Kidney tubule cell (primary cell): ENCODE measurements at places on chromosomes 6 and 20.

- no peak for DNase-seq
Measured at GRCh38 chr20:56733967-56734366, 104.9 kb downstream of the TFAP2C start.

DNA sequence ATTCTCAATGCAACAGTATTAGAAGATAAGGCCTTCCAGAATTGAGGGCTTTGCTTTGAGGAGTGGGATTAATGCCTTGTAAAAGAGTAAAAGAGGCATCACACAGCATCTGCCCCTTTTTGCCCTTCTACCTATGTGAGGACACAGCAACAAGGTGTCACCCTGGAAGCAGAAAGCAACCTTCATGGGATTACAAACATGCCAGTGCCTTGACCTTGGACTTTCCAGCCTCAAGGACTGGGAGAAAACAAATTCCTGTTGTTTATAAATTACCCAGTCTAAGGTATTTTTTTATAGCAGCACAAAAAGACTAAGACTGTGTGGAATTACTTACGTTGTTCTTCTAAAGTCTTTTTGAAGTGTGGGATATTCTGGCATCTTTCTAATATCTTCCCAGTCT is 150.0 kb upstream of the SLC22A16 start:
- DNase-seq, result no peak

DNA sequence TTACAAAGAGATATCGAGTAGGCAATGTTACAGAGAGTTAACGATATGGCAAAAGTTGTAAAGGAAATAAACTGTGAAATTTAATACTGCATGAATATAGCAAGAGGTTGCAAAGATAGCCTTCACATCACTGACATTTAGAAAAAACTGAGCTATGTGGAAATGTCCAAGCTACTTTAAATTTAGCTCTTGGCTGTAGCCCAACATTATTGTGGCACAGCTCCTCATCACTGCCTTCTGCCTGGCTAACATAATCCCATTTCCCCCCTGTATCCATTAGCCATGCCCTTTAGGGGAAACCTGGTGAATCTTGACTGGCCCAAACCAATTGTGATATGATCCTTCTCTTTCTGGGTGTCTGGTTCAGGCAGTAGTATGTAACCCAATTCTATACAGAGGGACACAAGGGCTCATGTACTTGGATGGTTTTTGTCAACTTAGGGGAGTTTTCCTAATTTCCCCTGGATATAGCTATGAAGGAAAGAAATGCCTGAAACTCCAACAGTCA is 115.4 kb downstream of the PFDN4 start:
- DNase-seq, result no peak

DNA sequence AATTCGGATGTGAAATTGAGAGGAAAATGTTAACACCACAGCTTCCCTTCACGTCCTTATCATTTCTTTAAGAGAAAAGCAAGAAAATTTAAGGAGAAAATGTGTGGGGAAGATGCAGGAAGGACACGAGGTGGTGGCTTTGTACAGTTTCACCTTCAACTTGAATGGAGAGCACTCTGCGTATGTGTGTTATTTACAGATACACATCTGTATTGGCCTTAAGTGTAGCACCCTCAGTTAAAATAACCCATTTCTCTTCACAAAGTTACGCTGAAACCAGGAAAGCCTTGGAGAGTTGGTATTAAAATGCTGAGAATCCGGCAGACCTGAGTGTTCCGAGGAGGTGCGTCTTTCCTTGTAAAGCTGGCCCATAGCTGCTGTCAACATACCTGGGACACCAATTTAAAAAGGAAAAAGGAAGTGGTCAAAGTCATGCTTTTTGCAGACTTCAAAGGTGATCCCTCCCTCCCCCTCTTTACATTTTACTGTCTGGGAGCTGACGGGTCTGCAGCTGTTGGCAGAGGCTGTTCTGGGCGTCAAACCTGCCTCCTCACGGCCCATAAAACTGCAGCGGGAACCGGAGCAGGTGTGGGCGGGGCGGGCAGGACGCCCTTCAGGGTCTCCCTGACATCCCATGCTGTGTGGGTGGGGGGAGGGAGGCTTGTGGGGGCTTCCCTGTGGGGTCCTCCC is 61.3 kb upstream of the TBXT start:
- no peak for DNase-seq

DNA sequence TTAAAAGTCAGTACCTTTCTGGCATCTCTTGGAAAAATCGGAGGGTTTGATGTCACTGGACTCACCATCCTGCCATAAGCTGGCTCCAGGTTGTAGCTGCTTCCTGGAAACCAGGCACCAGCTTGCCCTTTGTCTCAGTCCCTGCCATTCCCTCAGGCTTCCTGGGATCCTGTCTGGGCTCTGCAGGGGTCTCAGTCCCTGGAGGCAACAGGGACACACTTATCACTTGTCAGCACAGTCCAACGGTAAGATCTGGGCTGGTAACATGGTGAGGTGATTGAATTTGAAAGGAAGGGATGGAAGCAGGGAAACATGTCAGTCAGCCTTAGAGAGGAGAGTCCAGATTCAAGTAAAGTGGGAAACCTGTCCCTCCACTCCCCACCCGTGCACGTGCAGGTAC is 147.6 kb upstream of the ECI2 start:
- no peak for DNase-seq

- peak; percentile 90 for DNase-seq
Measured at GRCh38 chr20:7003598-7003997, 236.1 kb downstream of the BMP2 start.

GRCh38 chr20:19347943-19348456 is 135.6 kb downstream of the SLC24A3 start:
- DNase-seq, result no peak

GRCh38 chr6:147238164-147238563 is 33.9 kb downstream of the STXBP5 start:
- DNase-seq, result no peak

- DNase-seq, result no peak
Measured at GRCh38 chr6:6635869-6636268, 47.3 kb downstream of the LY86 start.

DNA sequence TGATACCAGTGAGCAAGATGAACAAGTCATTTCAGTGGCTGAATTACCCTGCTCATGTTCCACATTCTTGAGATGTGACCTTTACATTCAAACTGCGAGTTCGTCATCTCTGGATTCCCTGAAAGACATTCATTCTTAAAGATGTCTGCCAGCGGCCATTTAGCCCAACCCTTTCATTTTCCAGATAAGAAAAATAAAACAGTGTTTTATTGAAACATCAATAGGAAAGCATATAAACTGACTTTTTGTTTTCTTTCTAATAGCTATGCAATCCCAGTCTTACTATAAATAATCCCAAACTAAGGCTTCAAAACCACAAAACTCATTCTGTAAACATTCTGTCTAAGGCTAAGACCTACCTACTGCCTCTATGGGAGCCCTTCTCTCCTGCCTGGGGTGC is 134.0 kb downstream of the SAMD5 start:
- DNase-seq, result no peak

DNA sequence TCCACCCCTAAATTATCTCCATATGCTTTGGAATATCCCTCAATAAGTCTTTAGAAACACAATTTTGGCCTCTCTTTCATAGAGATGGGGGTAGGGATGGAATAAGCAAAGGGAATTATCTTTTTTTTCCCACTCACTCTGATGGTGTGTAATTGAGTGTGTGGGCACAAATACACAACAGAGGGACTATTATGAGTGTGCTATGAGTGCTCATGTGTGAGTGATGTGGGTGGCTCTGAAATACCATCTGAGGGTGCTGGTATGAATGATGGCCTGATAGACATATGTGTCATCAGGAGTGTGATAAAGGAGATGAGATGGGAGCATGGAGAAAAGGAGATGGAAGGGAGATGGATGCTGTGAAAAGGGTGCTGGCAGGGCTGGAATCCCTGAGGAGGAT is 35.6 kb downstream of the GSS start:
- DNase-seq, result no peak

- no peak for DNase-seq
Measured at GRCh38 chr6:147161974-147162495, 42.2 kb upstream of the STXBP5 start.

GRCh38 chr20:19497064-19497463 is 261.0 kb upstream of the RIN2 start:
- DNase-seq, result peak; percentile 3

DNA sequence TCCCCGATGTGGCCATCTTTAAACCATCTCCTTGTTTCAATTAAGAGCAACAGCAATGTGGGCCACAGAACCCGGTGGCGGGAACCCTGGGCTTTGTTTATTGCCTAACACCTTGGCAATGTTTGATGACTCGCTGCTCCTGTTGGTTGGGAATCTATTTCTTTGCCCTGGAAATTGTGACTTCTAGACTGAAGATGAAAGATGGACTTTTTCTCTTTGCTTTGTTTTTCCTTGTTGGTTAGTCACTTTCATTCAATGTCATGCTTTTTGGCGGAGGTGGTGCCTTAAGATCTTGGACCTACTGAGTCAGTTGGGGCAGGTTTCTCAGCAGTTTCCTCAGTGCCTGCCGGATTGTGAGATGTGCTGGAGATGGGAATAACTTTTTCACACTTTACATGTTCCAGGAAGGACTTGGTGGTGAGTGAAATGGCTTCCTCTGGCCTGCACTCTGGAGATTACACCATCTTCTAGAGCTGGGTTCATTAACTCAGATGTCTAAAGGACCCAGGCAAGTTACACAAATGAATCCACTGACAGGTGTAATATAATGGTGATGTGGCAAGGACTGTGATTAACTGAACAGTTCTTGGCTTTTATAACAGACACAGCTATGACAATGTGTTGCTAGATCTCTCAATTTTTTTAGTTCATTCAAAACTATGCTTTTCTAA is 56.3 kb downstream of the TSHZ2 start:
- DNase-seq, result peak; percentile 23

DNA sequence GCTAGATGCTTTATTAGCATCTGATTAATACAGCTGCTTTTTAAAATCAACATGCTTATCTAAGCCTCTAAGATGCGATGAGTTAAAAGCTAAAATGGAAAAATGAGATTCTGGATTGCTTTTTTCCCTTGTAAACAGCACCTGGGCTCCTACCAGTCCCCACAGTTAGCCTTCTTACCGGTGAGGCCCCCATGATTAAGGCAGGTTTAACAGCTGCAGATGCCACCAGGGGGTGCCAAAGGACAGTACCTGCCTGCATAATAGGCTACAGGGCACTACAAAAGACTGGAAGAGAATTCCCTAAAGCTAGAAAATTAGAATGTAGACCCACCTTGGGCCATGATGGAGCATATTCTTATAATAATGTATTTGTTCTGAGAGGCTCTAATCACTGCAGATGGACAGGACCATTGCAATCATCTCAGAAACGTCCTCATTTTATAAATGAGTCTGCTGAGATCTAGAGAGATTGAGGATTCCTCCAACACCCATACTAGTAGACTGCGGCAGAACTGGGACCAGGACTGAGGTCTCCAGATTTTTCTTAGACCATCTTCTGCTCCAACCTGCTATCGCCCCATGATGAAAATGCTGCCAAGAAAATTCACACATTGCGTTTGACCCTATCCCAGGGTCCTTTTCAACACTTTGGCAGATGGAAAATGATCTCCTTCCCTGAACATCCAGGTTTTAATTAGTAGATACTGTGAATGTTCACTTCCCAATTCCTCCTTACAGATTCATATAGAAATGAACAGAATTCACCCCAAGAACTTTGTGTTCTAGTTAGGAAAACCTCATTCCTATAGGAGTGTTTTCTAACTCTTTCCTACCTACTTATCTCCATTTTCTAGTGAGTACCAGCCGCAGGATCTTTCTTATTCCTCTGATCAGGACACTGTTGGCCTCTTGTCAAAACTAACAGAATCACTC is 148.8 kb downstream of the RPS12 start:
- DNase-seq, result peak; percentile 68

- peak; percentile 47 for DNase-seq
Measured at GRCh38 chr20:35739294-35740163, 2.5 kb downstream of the RBM39 start.
